ENCODE measurements at places on chromosomes 16 and 17. TPM values are rescaled to one million over a fixed set of nuclear protein-coding genes. Genes with fewer than 3 reads are reported as not detected.

GRCh38 chr17:42691021-42691545 lies 8.8 kb downstream of the CNTNAP1 start:
- no peak for DNase-seq

GRCh38 chr17:78661093-78661770 lies 84.0 kb upstream of the DNAH17 start:
- DNase-seq: no peak

DNA sequence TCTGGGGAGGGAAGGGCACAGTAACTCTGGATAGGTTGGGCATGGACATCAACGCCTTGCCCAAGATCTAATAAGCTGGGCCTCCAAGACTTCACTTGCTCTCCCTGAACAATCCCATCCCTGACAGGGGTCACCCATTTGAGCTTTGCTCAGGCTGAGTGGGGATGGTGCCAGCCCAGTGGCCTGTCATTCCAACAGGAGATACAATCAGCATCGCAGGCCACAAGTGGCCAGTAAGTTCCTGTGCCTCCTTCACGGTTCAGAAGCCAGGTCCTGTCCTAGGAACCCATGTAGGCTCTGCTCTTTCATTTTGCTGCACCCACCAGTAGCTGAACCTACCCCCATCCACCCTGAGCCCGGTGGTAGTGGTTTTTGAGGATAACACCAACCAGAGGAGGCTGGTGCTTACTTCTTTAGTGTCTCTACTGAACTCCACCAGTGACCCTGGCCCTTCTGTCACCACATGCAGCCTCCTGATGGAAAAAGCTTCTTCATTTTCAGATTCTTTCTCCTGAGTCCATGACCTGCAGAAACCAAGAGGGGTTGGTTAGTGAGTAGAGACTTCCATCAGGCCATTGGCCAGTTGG lies 14.9 kb downstream of the PLEKHG4 start:
- no peak for DNase-seq

- no peak for DNase-seq
These were observed 4.5 kb downstream of the GSG1L start for GRCh38 chr16:28058839-28059589.

DNA sequence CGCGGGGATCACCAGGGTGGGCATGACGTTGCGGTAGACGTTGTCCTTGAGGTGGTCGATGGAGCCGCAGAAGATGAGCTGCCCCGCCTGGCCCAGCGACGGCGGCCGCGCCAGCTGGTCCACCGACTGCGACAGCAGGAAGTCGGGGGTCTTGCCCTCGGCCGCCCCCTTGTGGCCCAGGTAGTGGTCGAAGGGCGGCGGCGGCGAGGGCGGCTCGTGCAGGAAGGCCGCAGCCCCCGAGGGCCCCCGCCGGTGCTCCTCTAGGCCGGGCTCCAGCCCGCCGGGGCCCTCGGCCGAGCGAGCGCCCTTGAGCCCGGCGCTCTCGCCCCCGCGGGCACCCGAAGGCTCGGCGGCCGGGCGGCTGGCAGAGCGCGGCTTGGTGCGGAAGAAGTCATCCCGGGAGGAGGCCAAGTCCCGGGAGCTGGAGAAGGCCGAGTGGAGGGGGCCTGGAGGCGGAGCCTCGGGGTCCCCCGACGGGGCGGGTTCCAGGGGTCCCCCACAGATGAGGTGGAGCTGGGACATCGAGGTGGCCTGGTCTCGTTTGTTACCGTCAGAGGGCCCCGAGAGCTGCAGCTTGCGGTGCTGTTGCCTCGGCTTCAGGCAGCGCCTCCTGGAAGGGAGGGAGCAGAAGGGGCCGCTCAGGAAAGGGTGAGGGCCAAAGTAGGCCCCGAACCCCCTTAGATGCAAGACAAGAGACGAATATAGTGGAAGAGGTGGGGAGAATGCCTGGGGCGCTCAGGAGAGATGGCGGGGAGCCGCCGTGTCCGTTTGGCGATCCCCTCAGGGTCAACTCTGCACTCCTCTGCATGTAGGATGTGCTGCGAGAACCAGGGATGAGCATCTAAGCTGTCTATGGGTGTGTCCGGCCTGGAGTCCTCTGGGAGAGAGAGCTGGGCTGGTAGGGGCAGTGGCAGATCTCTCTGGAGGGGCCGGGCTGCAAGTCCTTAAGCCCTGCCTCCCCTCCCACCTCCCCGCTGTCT lies 8.8 kb downstream of the FAM171A2 start:
- peak; percentile 59 for DNase-seq

- DNase-seq: no peak
These were observed 36.6 kb downstream of the METTL16 start for GRCh38 chr17:2475056-2475455.

SERPINF2 gene
- total RNA-seq: 4.6 TPM

KPNA2 gene
- 28.3 TPM for total RNA-seq
